Fibroblast of lung (primary cell): ENCODE measurements at places on chromosomes 16 and 17. TPM values are rescaled to one million over a fixed set of nuclear protein-coding genes. Genes with fewer than 3 reads are reported as not detected.
A peak's percentile ranks its signal among the peaks of the same experiment; 100 is the strongest.

TPPP3 gene
- 2.9 and 6.5 TPM in 2 replicates for polyA plus RNA-seq

IGFALS gene
- polyA plus RNA-seq: not detected in 2 replicates

ZFPM1 gene
- polyA plus RNA-seq: 0.27 and 0.36 TPM in 2 replicates

ABI3 gene
- polyA plus RNA-seq: 1.3 TPM in 1 of 2 replicates, not detected in the other

GRIN2A gene
- 0.15 and 0.19 TPM in 2 replicates for polyA plus RNA-seq

PRAC1 gene
- not detected in 2 replicates for polyA plus RNA-seq

SLC13A2 gene
- polyA plus RNA-seq: not detected in 2 replicates

FOXK2 gene
- polyA plus RNA-seq: 23.5 and 24.2 TPM in 2 replicates

FBXW10 gene
- polyA plus RNA-seq: 0.03 TPM in 1 of 2 replicates, not detected in the other

CCL8 gene
- polyA plus RNA-seq: 0.27 TPM in 1 of 2 replicates, not detected in the other

PNPO gene
- polyA plus RNA-seq: 25.7 and 38.6 TPM in 2 replicates

DNA sequence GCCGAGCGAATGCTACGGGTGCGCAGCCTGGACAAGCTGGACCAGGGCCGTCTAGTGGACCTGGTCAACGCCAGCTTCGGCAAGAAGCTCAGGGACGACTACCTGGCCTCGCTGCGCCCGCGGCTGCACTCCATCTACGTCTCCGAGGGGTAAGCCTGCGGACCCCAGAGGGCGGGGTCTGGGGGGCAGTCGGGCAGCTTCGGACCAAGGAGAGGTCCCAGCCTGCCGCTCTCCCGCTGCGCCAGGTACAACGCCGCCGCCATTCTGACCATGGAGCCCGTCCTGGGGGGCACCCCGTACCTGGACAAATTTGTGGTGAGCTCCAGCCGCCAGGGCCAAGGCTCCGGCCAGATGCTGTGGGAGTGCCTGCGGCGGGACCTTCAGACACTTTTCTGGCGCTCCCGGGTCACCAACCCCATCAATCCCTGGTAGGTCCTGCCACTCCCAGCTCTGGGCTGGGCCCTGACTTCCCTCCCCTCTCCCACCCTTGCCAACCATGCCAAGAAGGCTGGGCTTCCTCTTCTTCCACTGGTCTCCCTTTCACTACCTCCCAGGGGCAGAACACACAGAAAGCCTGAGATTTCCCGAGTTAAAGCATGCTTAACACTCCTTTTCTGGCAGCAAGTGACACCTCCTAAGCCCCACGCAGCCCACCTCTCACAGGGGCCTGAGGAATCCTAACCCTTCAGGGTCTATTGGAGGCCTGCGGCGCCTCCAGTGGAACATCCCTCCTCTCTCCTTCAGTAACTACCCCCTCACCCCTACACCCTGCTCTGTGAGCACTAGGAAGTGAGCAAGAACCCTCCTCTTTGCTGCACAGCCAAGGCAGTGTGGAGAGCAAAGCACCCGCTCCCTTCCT is 3.2 kb downstream of the NAGS start:
- H3K4me3 ChIP-seq: peak overlapping the region; percentile 67
- H3K27ac ChIP-seq: peak overlapping the region; percentile 44
- peaks cover 3% of the 10 kb centered on the region for H3K36me3 ChIP-seq
- H3K4me1 ChIP-seq: peaks cover 14% of the 10 kb centered on the region

DNA sequence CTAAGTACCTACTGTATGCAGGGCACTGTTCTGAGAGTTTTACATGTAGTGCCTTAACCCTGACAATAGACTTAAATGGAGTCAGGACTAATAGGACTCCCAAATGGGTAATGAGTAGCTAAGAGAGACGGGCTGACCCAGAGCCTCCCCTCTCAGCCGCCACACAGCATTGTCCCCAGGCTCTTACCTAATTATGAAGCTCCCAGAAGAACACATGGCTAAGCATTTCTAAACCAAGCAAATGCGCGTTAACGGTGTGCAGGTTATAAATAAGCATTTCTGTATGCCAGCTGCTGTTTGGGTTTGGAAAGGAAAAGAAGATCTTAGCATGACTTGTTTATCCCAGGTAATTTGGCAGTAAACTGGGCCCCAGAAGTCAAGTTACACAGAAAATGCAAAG is 14.3 kb downstream of the KATNIP start:
- DNase-seq: no peak
- H3K4me3 ChIP-seq: no peak overlapping the region
- no peaks in the 10 kb centered on the region for H3K36me3 ChIP-seq
- H3K27ac ChIP-seq: no peak overlapping the region
- no peaks in the 10 kb centered on the region for H3K27me3 ChIP-seq

GRCh38 chr17:44356241-44356640 is 7.4 kb downstream of the FAM171A2 start:
- H3K4me1 ChIP-seq: peaks cover 5% of the 10 kb centered on the region
- H3K27me3 ChIP-seq: no peaks in the 10 kb centered on the region
- peaks cover 12% of the 10 kb centered on the region for H3K36me3 ChIP-seq
- DNase-seq: no peak

GRCh38 chr16:86243571-86244154 is 266.7 kb upstream of the FOXF1 start:
- no peak overlapping the region for H3K4me3 ChIP-seq
- no peaks in the 10 kb centered on the region for H3K4me1 ChIP-seq
- H3K27me3 ChIP-seq: no peaks in the 10 kb centered on the region
- no peak for DNase-seq

DNA sequence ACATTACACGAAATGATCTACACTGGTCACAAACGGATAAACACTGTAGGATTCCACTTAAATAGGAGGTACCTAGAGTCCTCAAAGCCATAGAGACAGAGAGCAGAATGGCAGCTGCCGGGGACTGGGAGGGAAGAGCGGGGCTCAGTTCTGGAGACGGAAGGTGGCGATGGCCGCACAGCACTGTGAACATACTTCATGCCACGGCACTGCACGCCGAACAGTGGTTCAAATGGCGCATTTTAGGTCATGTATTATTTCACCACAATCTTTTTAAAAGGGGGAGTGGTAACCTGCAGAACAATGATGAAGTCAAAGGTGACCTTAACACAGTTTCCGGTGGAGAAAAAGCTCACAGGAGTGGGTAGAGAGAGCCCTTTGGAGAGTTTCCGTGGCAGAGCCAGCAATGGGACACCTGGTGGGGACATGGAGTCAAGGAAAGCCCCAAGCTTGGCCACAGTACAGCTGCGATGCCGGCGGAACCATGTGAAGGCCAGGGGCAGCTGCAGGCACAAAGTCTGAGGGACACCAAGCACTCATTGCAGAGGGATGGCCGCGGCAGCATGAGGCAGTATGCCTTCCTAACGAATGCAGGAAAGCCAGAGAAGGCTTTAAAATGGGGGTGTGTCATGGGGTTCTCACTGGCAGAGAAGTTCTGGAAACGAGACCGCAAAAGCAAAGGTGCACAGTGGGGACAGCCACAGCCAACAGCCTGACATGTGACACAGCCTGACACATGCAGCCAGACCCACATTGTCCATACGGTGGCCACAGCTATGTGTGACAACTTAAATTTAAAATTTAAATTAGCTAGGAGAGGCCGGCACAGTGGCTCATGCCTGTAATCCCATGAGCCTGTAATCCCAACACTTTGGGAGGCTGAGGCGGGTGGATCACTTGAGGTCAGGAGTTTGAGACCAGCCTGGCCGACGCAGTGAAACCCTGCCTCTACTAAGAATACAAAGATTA is 7.3 kb downstream of the FLCN start:
- no peaks in the 10 kb centered on the region for H3K4me1 ChIP-seq
- peaks cover 40% of the 10 kb centered on the region for H3K36me3 ChIP-seq
- no peak for DNase-seq

DNA sequence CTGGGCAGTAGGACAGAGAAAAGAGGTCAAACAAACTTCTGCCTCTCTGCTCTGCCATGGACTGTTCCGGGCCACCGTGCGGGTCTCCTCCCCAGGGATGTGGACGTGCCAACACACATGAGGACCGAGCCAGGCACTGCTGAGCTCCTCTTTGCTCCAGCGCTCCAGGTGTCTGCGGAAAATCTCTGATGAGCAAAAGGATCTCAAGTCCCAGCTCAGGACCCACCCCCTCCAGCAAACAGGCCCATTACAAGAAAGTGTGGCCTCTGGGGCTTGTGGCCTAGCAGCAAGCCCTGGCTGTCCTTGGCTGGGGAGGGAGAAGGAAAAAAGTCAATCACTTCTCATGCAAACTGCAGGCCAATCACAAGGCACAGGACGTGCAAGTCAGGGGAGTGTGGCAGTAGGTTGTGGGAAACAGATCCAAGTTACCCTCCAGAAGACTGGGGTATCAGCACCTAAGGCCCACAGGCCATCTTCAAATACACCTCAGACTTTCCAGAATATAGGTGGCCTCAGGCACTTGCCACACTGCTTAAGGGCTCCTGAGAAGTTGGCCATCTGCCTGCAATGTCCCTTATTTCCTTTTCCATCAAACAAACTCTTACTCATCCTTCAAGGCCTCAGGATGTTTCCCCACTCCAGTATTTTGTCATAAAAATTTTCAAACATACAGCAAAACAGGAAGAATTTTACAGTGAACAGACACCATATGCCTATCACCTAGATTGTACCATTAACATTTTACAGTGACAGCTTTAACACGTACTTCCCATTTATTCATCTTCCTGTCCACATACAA is 36.0 kb upstream of the SREBF1 start:
- DNase-seq: no peak
- H3K4me3 ChIP-seq: no peak overlapping the region
- H3K27me3 ChIP-seq: no peaks in the 10 kb centered on the region
- no peak overlapping the region for H3K27ac ChIP-seq
- H3K4me1 ChIP-seq: peaks cover 30% of the 10 kb centered on the region

DNA sequence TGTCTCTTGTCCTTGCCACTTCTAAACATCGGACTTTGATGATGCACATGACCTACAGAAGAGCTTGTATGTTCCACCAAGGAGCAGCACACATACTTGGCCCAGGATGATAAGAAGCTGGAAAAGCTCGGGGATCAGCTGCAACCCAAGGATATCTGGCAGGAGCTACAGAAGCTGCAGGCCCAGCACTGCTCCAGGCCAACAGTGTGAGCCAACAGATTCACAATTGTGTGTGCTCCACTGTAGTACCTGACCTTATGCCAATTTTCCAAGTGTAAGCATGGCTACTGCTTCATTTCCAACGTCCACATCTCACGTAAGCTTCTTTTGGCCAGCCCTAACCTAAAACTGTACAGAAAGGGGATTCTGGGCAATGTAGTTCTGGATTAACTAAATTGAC is 83.4 kb downstream of the COX10 start:
- H3K27me3 ChIP-seq: no peaks in the 10 kb centered on the region
- H3K4me3 ChIP-seq: no peak overlapping the region
- DNase-seq: no peak

GRCh38 chr17:42067371-42068091 is 17.1 kb upstream of the C17orf113 start:
- peaks cover 27% of the 10 kb centered on the region for H3K27me3 ChIP-seq
- no peak overlapping the region for H3K27ac ChIP-seq
- no peaks in the 10 kb centered on the region for H3K36me3 ChIP-seq
- no peak overlapping the region for H3K4me3 ChIP-seq

DNA sequence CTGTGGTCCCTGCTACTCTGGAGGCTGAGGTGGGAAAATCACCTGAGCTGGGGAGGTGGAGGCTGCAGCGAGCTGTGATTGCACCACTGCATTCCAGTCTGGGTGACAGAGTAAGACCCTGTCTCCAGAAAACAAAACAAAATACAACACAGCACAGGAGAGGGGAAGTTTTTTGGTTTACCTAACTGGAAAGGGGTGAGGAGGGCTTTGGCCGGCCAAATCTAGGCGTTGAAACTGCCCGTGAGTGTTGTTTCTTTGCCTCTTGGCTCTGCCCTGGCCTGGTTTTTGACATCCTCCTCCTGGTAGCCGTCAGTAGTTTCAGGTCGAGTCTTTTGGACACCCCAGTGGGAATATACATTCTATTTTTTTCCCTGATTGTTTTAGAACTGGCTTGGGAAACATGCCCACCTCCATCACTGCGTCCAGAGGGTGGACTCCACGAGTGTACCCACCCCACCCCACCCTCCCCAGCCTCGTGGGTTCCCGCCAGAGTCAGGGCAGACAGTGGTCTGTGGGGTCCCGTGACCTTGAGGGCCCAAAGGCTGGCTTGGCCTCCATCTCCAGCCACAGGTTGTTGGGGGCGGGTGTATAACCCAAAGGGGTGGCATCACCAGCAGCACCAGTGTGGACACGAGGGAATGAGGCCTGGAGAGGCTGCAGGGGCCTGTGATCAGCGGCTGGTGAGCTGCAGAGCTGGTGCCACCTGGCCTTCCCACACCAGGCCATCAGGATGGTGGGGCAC is 42.7 kb downstream of the NT5M start:
- no peak for DNase-seq
- H3K4me3 ChIP-seq: no peak overlapping the region
- H3K27ac ChIP-seq: no peak overlapping the region
- no peaks in the 10 kb centered on the region for H3K4me1 ChIP-seq
- no peaks in the 10 kb centered on the region for H3K27me3 ChIP-seq

GRCh38 chr17:18176176-18176575 is 7.5 kb upstream of the ALKBH5 start:
- DNase-seq: no peak
- no peak overlapping the region for H3K4me3 ChIP-seq
- no peaks in the 10 kb centered on the region for H3K4me1 ChIP-seq
- H3K27ac ChIP-seq: no peak overlapping the region
- H3K27me3 ChIP-seq: no peaks in the 10 kb centered on the region
- no peaks in the 10 kb centered on the region for H3K36me3 ChIP-seq

GRCh38 chr17:20280051-20280450 is 187.3 kb downstream of the LGALS9B start:
- no peaks in the 10 kb centered on the region for H3K36me3 ChIP-seq
- no peaks in the 10 kb centered on the region for H3K27me3 ChIP-seq
- no peaks in the 10 kb centered on the region for H3K4me1 ChIP-seq
- H3K4me3 ChIP-seq: no peak overlapping the region

GRCh38 chr17:48985436-48986245 is 11.5 kb upstream of the IGF2BP1 start:
- no peak overlapping the region for H3K27ac ChIP-seq
- H3K36me3 ChIP-seq: no peaks in the 10 kb centered on the region
- H3K4me3 ChIP-seq: no peak overlapping the region

DNA sequence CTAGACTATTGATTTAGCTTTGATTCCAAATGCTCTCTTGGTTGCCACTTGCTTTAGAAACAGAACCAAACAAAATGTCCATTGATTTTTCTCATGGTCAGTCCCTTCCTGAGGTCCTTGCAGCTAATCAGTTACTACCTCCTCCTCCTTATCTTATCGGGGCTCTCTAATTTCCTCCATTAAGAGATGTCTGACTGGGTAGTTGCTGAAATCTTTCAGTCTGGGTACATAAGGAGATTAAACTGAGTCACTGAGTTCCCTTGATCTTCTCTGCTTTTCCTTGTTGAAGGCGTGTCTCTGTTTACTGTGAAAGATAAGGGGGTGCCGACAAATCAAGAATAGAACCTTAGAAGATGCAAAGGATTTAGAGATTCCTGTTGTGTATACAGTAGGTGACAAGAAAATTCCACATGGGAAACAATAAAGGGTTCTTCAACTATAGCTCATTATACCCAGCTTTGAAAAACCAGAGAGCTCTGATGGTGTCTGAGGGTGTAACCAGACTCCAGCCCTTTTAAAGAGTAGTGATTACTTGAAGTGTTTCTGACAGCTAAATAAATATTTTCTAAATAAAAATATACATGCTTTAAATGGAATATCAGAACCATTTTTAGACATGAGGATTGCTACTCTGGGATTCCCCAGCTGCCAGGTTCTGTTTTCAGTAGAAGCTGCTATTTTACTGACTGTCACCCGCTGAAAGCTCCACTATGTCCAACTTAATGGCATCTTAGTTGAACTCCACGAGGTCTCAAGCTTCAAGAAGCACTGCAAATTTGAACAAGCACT is 791.3 kb upstream of the SOX9 start:
- DNase-seq: no peak
- H3K36me3 ChIP-seq: no peaks in the 10 kb centered on the region
- H3K4me1 ChIP-seq: no peaks in the 10 kb centered on the region
- H3K27ac ChIP-seq: no peak overlapping the region
- H3K27me3 ChIP-seq: no peaks in the 10 kb centered on the region
- no peak overlapping the region for H3K4me3 ChIP-seq

GRCh38 chr17:173166-173911 is 8.1 kb downstream of the DOC2B start:
- no peak overlapping the region for H3K27ac ChIP-seq
- no peaks in the 10 kb centered on the region for H3K36me3 ChIP-seq
- H3K4me3 ChIP-seq: no peak overlapping the region
- no peak for DNase-seq
